ENCODE measurements at places on chromosomes 7 and 10.

- DNase-seq, result no peak
Measured at GRCh38 chr10:12208460-12208859, 12.5 kb downstream of the CDC123 start.

DNA sequence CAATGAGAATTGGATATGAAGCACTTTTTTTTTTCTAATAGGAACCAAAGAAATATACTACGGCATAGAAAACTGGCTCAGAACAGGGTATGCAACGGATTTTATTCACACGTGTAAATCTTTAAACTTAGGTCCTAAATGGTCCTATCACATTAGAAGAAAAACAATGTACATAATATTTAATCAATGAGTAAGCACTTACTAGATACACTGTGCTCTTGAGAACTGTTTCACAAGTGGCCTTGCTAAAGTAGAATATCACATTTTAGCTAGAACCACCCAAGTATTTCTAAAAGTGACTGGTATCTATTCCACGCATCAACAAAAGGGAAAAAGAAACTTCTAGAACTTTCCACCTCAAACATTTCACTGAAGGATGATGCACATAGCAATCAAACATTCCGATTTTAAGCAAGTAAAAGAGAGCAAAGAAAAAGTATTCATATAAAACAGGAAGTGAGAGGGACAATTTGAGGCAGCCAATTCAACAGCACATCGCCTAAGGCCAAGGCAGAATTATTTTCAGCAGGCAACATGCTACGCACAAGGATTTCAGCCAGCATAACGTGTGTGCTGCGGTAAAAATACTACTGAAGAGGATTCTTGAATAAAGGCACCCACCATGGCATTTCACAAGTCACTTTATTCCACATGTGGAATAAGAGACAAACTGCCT lies 55.8 kb downstream of the PARD3 start:
- DNase-seq, result no peak

- DNase-seq, result no peak
Measured at GRCh38 chr10:110387983-110388686, 83.4 kb upstream of the SMNDC1 start.

GRCh38 chr10:110507346-110507745 lies 9.6 kb downstream of the DUSP5 start:
- no peak for DNase-seq

- DNase-seq, result peak; percentile 25
Measured at GRCh38 chr10:36349445-36350078, 707.5 kb upstream of the FZD8 start.

GRCh38 chr7:67875558-67875957 lies 878.9 kb downstream of the TYW1 start:
- no peak for DNase-seq

GRCh38 chr10:125159486-125159931 lies 854 bp downstream of the CTBP2 start:
- peak; percentile 70 for DNase-seq

GRCh38 chr7:70346844-70347462 lies 748.7 kb downstream of the AUTS2 start:
- DNase-seq, result no peak

DNA sequence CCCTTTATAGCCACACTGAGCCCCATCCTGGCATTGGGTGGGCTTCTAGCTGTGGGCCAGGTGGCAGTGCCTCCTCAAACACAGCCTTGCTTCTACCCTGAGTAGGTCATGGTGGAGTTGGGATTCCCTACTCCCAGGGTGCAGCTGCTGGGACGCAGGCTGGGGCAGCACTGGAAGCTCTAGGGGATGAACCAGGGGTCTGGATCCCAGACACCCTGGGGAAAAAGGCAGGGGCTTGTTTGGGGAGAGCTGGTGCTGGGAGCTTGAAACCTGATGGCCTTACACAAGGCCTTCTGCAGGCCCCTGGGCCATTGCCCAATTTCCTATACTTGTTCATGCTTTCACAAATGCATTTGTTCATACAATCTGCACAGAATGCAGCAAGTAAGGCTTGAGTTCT lies 103.7 kb upstream of the CTBP2 start:
- no peak for DNase-seq

- no peak for DNase-seq
Measured at GRCh38 chr7:47887016-47887640, 61.1 kb downstream of the PKD1L1 start.

- DNase-seq, result peak; percentile 59
Measured at GRCh38 chr7:13466874-13467547, 522.5 kb downstream of the ETV1 start.

DNA sequence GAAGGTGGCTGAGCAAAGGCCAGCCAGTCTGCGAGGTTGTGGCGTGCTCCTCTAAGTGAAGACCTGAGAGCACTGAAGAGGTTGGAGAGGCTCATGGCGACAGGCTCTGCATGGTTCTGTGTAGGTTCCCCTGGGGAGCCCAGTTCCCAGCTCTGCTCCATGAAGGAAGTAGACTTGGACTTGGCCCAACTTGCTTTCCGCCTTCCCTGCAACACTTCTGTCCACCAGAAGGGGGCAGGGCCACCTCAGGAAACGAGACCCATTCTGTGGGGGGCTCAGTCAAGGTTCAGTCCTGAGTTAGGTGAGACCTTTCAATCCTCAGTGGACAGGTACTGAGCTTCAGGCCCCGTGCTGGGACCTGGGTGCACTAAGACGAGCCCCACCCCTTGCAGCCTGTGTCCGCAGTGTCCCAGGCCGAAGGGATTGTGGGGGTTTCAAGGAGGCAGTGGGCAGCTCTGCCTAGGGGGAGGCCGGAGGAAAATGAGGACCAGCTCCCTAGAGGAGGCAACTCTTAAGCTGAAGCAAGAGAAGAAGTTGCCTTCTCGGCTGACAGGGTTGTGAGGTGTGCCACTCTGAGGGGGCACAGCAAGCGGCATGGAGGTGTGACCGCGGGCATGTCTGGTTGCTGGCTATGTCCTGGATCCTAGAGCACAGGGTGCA lies 15.0 kb upstream of the PCBD1 start:
- peak; percentile 85 for DNase-seq

DNA sequence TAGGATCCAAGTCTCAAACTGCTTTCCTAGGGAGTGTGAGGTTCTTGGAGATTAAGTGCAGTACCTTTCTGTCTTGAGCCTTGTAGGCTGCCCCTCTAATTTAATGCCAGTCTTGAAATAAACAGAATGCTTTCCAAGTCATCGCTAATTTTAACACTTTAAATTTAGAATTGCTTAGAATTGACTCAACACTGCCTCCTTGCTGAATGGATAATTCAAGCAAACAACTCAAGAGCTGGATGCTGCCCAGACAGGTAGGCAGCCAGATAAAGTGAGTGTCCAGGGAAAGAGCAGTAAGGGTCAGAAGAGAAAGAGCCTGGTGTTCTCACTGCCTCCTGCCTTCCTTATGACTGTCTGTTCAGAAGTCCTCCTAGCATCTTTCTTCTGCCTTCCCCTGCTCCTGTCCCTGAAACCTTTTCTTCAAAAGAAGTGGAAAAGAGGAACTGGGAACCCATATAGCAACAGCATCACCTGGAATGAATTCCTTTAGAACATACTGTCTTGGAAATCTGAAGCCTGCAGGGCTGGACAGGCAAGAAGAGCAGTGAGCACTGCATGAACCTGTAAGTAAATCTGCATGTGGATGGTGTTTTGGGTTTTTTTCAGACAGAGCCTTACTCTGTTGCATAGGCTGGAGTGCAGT lies 3.1 kb upstream of the GOT1 start:
- no peak for DNase-seq

GRCh38 chr7:26510231-26510957 lies 218.7 kb downstream of the SNX10 start:
- DNase-seq, result no peak

DNA sequence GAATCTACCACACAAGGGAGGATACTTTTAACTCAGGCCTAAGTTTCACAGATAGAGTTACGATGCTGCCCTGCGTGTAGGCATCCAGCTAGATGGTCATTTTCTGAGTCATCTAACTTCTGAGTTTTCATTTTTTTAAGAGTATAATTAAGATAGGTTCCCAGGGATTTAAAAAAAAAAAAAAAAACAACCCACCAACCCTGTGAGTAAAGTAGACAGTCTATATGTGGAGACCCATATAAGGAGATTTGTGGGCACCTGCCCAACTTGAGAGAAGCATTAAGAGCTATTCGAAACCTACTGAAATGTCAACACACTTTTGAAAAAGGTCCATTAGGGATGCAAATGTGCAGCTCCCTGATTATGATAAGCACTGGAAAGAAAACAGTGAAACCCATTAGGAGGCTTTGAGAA lies 257.3 kb downstream of the TRIL start:
- DNase-seq, result no peak

DNA sequence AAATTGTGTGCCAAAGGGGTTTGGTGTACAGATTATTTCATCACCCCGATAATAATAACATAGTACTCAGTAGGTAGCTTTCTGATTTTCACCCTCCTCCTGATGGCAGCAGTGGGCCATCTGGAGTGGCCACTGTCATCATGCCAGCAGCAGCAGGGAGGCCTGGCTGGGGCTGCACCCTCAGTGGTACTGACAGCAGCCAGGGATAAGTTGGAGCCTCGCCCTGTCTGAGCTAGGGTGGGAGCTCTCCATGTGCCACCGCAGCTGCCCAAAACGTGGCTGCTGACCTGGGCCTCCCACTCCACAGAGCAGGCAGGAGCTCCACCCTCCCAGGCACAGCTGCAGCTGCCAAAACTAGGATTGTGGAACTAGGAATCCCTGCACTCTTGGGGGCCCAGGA lies 700.8 kb upstream of the KCND2 start:
- no peak for DNase-seq
